Omental fat pad (tissue), 4 donors: ENCODE measurements at places on chromosomes 6 and 20. TPM values are rescaled to one million over a fixed set of nuclear protein-coding genes. Genes with fewer than 3 reads are reported as not detected.

- no peak for DNase-seq
These were observed 196.3 kb downstream of the SYNDIG1 start for GRCh38 chr20:24665741-24666191.

GRCh38 chr6:116518621-116519368 lies 7.4 kb downstream of the CALHM5 start:
- no peak for DNase-seq

GRCh38 chr6:2623295-2623694 lies 127.4 kb downstream of the MYLK4 start:
- no peak for DNase-seq

DNA sequence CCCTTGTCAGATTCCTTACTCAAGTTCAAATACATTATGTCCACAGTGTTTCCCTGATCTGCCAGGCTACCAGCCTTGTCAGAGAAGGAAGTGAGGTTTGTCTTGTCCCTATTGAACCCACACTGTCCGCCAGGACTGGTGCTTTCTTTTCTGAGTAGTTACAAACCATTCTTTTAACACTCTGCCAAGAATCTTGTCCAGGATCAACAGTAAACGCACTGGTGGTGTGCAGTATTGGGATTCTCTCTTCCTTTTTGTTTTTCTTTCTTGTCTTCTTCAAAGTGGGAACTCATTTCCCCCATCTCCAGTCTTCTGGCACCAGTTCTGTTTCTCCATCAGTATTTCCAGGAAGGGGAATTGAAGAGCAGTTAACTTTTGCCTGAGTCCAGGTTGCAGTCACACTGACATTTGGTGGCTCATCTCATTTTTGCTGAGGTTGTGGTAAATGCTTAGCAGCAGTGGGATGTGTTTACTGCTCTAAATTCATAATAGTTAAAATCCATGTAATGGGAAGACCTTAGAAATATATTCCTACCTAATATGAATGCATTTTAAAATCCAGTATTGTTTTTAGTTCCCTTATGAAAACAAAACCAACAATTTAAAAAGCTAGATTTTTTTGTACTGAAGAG lies 295.3 kb downstream of the PRL start:
- DNase-seq: no peak

GRCh38 chr6:111800259-111800765 lies 72.9 kb downstream of the FYN start:
- no peak for DNase-seq

GRCh38 chr6:56259234-56260077 lies 12.1 kb upstream of the COL21A1 start:
- no peak for DNase-seq

DNA sequence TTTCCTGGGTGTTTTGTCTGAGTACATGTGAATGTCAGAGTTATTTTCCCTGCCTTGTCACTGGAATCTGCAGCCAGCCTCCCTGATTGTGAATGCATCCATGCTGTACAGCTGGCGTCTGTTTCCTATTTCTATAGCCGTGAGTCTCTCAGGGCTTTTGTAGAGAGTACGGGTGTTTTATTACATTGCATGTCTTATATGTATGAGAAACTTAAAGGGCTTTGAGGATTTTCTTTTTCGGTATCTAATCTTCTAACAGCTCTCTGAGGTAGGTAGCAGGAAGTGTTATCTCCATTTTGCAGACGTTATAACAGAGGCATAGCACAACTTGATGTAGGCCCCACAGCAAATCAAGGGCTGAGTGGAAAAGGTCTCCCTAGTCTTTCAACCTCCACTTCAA lies 272.9 kb downstream of the PRL start:
- no peak for DNase-seq

GRCh38 chr20:22100686-22101085 lies 395.2 kb downstream of the PAX1 start:
- DNase-seq: no peak

- no peak for DNase-seq
These were observed 41.0 kb upstream of the EMILIN3 start for GRCh38 chr20:41407607-41408006.

The KCNK15 gene
- 6.3 TPM for total RNA-seq

The RAET1L gene
- total RNA-seq: not detected

The CGA gene
- not detected for total RNA-seq

The MAFB gene
- 173 TPM for total RNA-seq

The CDH4 gene
- 0.56 TPM for total RNA-seq

The PPARD gene
- total RNA-seq: 37.6 TPM
